ENCODE measurements at places on chromosomes 12 and 14. TPM values are rescaled to one million over a fixed set of nuclear protein-coding genes. Genes with fewer than 3 reads are reported as not detected.

Gene GLIPR1L1
- total RNA-seq = not detected

DNA sequence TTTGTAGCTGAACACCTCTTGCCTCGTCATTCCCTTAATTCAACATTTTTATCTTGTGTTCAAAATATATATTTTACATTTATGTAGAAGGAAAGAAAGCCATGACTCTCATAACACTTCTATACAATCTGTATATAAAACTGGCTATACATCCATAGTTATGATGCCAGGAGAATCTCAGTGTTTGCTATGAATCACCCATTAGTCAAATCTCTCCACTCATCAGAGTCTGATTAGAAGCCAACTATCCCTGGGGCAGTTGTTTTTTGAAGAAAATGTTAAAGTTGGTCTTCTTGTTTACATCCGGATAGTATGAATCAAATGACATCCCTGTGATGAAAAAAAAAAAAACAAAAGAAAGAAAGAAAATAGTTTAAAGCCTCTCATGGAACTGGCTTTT is 503.9 kb downstream of the NELL2 start:
- DNase-seq = no peak

Gene PTCSC3
- not detected for total RNA-seq

GRCh38 chr12:21438643-21439042 is 1.2 kb downstream of the PYROXD1 start:
- DNase-seq = no peak

GRCh38 chr12:48980953-48981756 is 3.0 kb downstream of the WNT1 start:
- peak; percentile 69 for DNase-seq

DNA sequence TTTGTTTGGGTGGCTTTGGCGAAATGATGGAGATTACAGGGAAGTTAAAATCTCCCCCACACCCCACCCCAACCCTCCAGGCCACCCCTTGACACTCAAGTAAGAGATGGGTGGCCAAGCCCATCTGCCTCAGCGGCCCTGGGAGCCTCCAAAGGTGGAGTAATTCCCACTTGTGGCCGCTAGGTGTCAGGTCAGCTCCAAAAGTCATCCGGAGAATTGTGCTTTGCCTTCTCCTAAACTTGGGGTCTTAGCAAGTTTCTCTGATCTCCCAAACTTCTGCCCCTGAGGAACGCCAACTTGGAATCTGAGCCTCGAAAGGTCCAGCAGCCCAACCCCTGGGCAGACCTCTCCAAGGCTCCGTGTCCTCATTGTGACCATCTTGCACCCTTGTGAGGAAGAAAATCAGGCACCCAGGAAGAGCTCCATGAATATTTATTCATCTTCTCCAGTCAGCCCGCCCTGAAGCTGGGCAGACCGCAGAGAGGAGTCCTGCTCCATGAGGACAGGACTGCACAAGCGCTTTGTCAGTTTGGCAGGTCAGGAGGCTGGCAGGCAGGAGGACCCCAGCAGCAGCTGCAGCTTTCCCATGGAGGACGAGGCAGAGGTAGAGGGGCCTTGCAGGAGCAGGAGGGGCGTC is 46.7 kb downstream of the LRRC74A start:
- no peak for DNase-seq

GRCh38 chr14:101595887-101596721 is 34.8 kb downstream of the DIO3 start:
- peak; percentile 51 for DNase-seq

DNA sequence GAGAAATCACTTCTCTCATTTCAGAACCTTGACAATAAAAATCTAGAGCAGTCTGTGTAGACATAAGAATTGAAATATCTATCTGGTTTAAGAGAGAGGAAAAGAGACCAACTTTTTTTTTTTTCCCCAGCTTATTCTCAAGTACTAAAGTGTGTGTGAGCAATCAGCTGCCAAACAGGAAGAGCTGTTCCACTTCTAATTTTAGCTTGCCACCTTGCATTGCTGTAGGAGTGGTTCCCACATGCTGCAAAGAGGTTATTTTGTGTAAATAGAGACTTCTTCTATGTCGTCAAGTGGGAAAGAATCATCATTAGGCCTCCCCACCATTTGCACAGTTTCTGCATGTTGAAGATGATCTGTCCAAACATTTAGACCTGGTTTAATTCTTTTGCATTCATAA is 142.6 kb downstream of the NPAS3 start:
- DNase-seq = peak; percentile 5

DNA sequence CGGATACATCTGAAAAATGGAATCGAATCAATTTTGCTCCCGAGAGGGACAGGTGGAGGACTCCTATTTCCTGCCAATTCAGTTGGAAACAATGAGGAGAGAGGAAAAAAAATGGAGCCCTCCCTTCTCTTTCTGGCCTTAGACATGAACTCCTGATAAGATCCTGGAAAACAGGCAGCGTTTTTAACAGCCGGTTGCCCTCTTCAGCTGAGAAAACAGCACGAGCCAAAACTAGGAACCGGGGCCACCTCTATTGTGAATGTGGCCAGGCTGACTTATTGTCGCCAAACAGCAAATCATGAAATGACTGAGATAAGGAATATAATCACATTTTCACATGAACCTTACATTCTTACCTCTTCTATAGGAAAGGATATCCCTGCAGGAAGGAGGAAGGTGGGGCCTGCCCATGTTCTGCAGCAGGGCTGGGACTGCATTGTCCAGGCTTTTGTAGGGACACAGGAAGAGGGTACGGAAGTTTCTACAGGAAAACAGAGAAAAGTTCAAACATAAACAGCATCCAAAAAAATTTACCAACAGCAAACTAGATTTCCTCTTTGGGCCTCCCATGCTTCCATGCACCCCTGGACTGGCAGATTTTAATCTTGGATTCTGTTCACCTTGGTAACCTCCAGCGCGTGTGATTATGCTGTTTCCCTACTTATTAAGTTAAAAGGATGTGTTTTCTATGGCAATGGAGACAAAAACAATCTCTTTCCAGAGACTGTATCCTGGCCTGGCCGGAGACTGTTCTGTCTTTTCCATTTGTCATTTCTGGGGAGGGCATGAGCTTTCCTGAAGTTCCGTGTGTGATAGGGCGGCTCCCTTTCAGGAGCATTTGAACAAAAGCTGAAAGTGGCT is 29.0 kb upstream of the ELK3 start:
- no peak for DNase-seq

Gene TRPV4
- 0.43 TPM for total RNA-seq

DNA sequence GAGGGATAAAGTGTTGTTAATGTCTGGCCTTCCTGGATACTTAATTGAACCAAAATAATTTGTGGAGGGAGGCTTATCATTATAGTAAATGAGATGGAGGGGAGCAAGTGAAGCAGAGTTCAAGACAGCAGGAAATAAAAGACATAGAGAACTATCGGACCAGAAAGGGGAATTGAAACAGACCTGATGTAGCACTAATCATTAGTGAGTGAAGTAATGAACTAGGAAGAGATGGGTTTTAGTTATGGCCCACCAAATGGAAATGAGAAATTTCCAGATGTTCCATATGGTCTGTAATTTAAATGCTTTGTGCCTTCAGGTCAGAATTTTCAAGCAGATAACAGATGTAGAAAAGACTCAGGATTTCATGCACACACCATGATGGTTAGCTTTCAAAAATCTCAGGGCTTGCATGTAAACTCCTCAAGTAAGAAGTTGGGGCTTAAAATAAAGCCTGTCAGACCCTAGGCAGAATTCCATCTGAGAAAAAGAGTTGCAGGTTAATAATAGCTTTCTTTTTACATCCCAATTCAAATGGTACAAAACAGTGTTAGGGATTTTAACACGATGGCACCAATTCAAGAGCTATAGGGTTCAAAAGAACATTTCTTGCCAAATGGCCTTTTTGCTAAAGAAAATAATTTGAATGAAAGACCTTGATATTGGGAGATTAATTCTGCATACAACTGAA is 355.8 kb downstream of the FSCB start:
- DNase-seq = no peak

- no peak for DNase-seq
Measured at GRCh38 chr12:114984634-114985061, 300.7 kb upstream of the TBX3 start.

GRCh38 chr14:57991353-57991752 is 125.5 kb upstream of the SLC35F4 start:
- no peak for DNase-seq

DNA sequence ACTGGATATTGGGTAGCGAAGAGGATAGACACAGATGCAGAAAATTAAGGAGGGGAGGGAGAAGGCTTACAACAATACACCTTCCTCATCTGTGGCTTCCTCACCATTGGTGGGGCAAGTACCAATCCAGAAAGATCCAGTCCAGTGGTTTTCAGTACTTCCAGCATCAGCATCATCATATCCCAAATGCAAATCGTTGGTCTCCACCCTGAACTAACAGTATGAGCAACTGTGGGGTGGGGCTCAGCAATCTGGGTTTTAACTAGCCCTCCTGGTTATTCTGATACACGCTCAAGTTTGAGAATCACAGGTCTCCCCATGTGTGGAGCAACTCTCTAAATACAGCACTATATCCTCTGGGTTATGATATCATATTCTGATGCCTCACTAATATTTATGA is 193.7 kb downstream of the PAX9 start:
- DNase-seq = no peak

Gene HOXC12
- total RNA-seq = not detected

DNA sequence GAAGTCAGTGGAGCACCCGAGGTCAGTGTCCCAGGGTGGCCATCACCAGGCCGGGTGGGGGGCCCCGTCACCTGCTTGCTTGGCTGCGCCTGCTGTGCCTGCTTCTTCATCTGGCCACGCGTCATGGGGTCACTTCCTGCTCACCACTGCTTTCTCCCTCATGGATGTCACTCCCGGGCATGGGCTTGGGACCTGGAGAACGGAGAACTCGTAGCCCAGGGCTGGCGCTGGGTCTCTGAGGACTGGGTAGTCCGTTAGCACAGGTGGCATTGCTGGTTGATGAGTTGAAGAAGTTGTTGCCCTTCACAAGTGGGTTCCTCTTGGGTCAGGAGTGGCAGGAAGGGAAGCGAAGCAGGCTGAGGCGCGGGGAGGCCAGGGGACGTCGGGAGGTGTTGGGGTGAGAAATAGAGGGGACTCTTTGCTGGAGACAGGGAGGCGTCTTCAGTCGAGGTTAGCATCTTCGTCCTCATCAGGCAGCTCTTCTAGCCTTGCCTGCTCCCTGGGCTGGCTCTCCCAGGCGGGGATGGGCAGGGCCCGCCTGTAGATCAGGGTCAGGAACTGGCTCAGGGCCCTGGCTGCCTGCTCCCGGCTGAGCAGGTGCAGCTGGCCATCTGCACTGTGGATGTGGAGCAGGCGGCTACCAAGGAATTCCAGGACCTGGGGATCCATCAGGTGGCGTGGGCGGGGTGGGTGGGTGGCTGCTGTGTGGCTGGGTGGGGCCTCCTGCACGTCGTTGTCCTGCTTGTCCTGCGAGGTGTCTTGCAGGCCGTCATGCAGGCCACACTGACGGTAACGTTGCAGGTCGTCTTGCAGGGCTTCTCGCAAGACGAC is 23.0 kb downstream of the RTL1 start:
- no peak for DNase-seq

DNA sequence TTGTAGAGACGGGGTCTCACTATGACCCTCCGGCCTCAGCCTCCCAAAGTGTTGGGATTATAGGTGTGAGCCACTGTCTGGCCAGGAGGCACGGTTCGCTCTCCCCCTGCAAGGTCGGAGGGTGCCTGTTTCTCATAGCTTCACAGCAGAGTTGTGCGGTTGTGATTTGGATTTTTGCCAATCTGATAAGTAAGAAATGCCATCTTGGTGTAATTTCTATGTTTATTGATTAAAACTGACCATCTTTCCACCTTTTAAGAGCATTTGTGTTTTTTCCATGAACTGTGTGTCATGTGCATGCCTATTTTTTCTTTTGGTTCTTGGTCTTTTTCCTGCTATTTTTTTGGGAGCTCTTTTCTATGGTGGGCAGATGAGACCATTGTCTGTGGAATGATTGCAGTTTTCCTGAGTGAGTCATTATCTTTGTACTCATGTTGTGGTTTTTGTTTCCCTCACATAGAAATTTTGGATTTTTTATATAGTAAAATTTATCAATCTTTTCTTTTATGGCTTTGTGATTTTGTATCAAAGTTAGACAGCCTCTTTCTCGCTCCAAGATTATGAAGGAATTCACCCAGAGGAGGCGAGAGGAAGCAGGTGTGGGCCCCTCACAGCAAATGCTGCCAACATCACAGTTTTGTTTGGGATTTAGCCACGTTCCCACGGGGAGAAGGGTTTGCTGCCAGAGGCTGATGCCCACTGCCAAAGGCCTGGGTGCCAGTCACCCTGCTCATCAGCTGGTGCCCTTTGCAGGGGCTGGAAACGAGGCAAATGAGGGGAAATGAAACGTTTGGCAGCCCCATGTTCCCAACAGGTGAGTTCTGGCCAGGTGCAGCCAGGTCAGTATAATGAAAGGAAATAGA is 47.2 kb downstream of the RFX4 start:
- DNase-seq = no peak

DNA sequence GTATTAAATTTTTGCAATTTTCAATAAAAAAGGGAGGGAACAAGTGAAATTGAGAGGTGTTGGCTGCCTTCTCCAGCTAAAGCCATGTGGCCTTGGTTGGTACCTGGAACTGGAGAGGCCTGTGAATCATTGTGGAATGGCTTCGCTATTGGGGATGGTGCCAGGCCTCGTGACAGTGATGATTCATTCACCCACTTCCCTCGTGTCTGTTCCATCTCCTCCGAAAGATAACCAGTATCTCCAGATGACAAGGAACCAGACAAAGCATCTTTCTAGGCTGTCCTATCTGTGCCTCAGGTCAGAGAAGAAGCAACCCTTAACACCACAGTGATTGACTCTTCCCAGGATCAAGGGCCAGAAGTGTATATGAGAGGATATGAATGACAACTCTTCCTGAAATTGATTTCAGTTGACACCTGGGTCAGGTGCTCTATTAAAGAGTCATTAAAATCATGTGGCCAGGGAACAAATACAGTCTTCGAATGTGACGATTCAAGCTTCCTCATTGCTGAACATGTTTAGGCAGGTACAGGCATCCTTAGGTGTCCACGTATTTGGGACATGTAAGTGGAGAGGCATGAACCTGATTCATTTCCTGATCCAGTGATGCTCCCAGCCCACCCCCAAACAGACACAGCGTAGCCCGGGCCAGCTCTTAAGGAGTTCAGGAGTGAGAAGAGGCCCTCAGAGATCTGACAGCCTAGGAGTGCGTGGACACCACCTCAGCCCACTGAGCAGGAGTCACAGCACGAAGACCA is at the start of gene RNASE7:
RNASE7 (plus strand) TSS at position 687 of the 758 bp plus-strand sequence. CDS start 631 bp downstream, outside the sequence.
- no peak for DNase-seq

- no peak for DNase-seq
Measured at GRCh38 chr12:54504550-54504949, 7.0 kb downstream of the NCKAP1L start.

Gene HELB
- total RNA-seq = 5.4 TPM

Gene PLCZ1
- not detected for total RNA-seq

Gene IFI27L2
- 22.4 TPM for total RNA-seq

DNA sequence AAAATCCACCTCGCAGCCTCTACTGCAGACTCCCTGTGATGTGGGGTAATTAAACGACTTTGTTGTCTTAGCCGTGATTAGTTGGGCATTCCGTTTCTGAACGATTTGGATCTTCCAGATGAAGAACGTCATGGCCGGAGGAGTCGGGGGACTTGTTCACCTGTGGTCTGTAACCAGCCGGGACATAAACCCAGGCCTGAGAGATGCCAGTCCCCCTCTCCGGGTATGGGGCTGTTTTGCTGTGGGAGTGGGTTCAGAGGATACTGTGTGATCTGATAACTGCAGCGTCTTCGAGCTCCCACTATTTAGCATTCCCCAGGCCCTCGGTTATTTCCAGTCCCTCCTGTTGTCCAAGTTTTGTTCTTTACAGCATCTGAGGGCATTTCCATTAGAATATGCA is 96.1 kb downstream of the PIWIL1 start:
- no peak for DNase-seq

- no peak for DNase-seq
Measured at GRCh38 chr12:93624595-93625294, 52.3 kb downstream of the SOCS2 start.

Gene SPTSSA
- 39.0 TPM for total RNA-seq

GRCh38 chr12:74900232-74900631 is 309.4 kb downstream of the KCNC2 start:
- DNase-seq = no peak
